ENCODE measurements at places on chromosomes 2 and 18.

DNA sequence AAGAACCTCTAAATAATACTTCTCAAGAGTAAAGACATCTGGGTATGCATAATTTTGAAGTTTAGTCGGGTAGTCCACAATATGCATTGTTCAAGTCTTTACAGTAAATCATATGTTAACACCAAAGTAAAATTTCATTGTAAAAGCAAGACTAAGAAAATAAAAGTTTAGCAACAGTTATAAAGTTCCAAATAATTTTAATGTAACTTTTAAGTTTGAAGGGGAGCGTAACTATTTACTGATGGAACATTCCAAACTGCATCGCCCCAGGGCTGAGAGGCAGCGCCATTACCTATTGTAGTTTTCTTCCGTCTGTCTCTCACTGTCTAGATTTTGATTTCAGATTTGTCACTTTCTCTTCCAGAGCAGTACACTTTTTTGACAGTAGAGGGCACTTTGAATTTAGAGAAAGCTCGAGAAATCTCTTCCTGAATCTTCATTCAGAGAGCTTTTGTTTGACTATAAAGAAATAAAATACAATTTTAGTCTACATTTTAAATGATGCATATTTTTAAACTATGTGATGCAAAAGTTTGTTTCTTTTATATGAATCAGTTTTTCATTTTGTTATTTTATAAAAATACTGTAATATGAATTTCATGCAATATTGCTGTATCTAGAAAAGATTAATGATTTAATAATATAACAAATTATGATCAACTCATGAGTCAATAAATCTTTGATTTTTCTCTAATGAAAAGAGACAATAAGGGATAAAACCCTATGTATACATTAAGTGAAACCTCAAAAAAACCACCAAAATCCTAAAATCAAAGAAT, 389.8 kb downstream of the FIGN start:
- no peak for DNase-seq

GRCh38 chr18:48385596-48385995, 23.6 kb downstream of the ZBTB7C start:
- DNase-seq = no peak

GRCh38 chr2:227186751-227187150, 22.3 kb downstream of the COL4A3 start:
- DNase-seq = no peak

GRCh38 chr2:230940471-230940815, 15.4 kb upstream of the GPR55 start:
- DNase-seq = no peak

GRCh38 chr2:122105171-122105876, 349.9 kb downstream of the TSN start:
- no peak for DNase-seq

- no peak for DNase-seq
Measured at GRCh38 chr2:163755366-163755765, 19.6 kb upstream of the FIGN start.

- no peak for DNase-seq
Measured at GRCh38 chr2:53091183-53091582, 676.4 kb upstream of the CHAC2 start.

GRCh38 chr18:31268985-31269406, 49.0 kb upstream of the DSG1 start:
- DNase-seq = no peak

- no peak for DNase-seq
Measured at GRCh38 chr2:88074854-88075292, 7.2 kb downstream of the SMYD1 start.

GRCh38 chr2:133843091-133843490, 274.8 kb upstream of the NCKAP5 start:
- DNase-seq = no peak

DNA sequence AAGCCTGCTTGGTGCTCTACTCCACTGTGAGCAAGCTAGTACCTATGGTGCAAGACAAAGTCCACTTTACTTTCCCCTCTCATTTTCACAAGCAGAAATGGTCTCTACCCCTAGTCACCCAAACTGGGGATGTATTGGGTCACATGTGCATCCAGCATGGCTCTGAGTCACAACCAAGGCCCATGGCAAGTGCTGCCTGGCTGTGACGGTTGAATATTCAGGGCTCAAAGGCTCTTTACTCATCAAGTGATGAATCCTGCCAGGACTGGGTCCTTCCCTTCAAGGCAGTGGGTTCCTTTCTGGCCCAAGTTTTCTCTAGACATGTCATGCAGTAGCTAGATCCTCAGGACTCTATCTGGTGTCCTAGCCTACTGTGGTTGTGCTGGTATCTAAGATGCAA, 311.5 kb downstream of the DLGAP1 start:
- no peak for DNase-seq

- DNase-seq = no peak
Measured at GRCh38 chr2:27664622-27665363, 1.1 kb downstream of the SLC4A1AP start.

GRCh38 chr18:61606068-61606660, 272.9 kb downstream of the CDH20 start:
- no peak for DNase-seq

DNA sequence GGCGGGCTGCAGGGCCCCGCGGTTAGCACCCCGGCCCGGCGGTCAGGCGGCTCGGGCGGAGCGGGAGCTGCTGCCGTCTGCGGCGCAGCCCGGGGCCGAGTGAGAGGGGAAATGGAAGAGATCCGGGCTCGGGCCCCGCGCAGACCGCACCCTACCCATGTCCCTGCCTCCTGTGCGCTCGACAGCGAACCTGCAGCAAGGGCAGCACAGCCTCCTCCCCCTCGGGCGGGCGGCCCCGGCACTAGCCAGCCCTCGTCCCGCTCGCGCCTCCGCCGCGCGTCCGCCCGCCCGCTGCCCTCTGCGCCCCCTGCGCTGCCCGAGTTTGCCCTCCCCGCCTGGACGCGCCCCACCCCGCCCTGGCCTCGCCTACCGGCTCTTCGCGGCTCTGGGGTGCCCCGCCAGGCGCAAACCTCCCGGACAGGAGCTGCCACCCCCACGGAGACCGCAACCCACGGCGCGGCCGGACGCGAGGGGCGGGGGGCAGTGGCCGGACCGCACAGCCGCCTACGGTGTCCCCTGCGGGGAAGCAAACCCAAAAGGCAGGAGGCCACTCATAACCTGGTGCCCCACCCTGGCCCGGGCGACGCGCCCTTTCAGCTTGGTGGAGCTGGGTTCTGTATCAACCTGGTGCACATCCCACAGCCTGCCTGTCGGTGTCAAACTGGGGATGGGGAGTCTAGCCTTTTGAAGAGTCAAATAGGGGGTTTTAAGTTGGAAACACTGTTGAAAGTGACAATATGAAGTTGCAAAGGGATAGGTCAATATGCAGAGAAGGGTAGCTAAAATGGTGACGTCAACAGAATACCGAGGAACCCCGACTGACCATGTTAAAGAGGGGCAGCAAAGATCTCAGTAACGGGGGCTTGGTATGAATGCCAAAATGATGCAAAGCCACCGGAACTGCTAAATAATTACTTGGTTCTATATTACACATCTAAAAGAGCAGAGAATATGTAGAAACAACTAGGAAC, at the start of gene IHH:
TSS of gene IHH (minus strand) at position 101 of the 971 bp plus-strand sequence. CDS start 454 bp downstream, outside the sequence.
- DNase-seq = no peak

DNA sequence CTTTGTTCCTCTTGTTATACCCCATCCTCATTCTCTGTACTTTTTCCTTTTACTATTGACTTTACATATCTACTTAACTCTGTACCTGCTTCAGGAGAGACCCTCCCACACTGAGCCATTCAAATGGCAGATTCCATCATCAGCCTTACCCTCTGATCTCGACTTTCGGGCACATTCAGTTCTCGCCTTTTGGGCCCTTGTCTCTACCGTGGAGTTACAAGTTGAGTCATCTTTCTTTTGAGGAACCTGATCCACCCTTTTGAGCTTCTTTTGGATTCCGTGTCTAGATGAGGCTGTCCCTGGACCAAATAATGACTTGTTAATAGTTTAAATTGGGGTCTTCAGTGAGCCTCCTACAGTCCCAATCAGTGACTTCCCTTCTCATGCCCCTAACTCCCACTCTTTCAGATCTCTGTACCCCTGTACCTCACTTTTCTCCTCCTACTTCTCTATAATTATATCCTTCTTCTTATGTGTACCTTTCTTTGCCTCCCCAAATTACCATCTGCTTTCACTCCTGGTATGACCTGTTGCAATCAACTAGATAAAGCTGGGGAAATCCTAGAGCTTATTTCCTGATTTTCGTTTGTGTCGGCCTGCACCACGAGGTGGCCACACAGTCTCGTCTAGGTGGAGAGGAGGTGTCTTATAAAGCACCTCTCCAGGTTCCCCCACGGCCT, 17.2 kb downstream of the SP110 start:
- no peak for DNase-seq

Measured in activated CD8-positive, alpha-beta memory T cell treated with anti-CD3 and anti-CD28 coated beads for 1 hour (primary cell).